ENCODE measurements at places on chromosomes 2 and 18.

GRCh38 chr2:197322724-197323720 is 12.4 kb upstream of the ANKRD44 start:
- DNase-seq: no peak

- DNase-seq: no peak
Measured at GRCh38 chr2:179304424-179304823, 39.8 kb upstream of the SESTD1 start.

DNA sequence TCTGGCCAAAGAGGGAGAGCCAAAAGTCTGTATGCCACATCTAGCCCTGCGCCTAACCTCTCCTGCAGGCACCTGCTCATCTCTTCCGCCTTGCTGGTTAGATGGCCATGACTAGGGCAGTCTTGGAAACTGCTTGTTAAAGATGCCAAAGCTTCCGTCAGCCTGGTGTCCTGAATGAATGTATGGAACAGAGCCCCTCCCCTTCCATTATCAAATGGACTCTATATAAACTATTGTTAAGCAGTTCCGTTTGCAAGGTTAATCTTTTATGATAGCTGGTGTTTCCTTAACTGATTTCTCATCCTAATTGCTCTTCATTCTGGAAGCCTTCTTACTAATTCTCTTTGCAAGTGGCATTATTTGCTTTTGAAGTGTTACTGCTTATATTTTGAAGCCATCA is 87.1 kb downstream of the ATP9B start:
- DNase-seq: no peak

DNA sequence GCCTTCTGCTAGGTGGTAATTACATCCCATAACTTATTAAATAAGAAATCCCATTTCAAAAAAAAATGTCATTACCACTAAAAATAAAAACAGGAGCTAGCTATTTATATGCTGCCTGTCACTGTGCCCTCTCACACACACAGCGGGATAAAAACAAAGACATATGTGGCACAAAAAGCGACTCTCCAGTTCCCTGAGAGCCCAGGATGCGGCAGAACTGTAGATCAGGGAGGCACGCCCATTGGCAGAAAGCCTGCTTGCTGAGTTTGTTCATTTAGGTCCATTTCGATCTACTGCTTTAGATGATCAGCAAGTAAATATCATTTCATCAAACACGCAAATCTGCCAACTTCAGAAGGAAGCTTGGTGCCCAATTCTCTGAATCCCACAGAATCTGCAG is 124.4 kb downstream of the TMEM163 start:
- no peak for DNase-seq

DNA sequence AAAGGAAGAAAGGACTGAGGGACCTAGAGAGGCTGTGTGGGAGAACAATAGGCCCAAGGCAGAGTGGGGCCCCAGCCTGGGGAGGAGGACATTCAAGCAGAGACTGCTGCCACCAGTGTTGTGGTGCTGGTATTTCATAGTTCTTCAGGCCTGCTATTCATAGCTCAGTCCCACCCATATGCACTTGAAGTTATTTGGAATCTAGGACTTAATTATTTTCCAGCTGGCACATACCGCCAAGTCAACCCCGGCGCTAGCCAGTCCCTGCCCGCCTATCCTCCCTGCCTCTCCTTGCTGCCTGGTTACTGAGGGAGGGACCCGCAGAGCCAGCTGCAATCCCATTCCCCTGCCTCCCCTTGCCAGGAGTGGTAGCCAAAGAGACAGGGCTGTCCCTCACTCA is 141.2 kb downstream of the CABLES1 start:
- no peak for DNase-seq

DNA sequence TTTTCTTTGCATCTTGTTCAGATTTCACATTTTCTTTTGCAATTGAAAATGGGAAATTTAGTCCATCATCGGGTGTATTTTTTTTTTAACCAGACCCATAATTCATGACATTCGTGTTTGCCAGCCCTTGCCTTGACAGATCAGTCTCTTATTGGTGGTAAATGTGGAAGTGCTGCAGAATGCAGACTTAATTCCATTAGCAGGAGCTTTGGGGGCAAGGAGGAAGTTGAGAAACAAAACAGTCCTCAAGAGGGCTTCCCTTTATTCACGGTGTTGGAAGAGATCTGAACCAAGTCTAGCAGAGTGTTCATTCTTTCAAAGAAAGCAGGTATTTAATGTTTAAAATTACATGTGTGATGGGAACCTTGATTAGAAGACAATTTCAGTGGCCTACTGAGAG is 16.6 kb upstream of the RPE start:
- DNase-seq: no peak

Measured in upper lobe of right lung (tissue), 1 donor.